NCI-H1930 (cell line): ENCODE measurements at places on chromosomes 2 and 18.
A peak's percentile ranks its signal among the peaks of the same experiment; 100 is the strongest.

- DNase-seq, result no peak
These were observed 1.7 kb upstream of the POLR2D start for GRCh38 chr2:127859712-127860085.

DNA sequence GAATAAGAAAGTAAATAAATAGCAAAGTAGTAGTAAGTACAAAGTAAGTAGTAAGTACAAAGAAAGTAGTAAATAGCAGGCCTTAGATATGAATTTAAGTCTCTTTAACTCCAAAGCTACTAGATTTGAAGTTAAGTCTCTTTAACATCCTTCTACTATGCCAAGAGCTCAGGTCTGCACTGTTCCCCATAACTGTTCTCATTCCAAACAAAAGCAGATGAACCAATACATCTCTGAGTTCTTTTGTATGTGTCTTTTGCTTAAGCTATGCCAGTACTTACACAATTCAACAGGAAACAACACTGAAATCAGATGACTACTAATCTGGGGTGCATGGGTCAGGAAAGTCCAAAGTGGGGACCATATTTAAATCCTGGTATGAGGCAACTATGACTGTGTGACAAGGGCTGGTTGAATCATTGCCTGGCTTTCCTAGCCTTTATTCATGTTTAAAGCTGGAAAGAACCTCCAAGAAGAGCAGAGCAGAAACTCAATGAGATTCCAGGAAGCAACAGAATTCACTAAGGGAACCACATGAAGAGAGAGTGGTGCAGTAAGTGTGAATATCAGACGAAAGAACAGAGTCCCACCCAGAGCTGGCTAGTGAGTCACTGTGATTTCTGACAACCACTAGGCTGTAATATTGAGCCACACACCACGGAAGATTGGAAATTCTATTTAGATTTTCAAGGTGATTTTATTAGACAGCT, 51.0 kb upstream of the CYP26B1 start:
- no peak for DNase-seq

DNA sequence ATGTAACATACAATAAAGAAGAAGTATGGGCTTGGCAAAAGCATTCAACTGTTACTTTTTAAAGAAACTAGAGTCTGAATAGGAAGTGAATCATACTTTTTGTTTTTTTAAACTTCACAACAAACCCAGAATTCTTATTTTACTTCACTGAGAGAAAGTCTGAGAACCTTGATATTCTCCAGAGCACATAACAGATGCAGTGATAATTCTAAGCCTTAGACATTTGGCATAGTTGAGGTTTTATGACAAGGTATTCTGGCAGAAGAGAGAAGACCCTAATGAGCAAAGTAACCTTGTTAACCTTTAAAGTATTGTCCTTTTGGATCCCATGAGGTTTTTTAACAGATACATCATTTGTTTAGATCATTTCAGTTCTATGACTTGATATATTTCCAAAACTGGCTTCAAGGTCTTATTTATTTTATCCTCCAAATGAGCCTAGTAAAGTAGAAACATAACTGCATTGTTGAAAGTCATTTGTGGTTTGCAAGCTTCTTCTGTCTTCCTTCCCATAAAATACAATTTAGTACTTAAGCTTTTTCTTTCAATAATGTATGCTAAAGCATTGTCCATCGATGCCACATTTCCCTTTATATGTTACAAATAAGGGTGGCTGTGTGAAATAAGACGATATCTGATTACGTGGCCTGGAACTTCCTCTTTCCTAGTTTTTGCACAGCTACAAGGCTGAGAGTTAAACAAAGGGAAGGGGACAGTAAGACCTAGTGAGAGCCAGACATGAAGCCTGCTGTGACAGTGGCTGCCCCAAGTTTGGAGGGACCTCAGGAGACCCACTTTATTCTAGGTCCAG, 86.1 kb upstream of the ITPRID2 start:
- no peak for DNase-seq

GRCh38 chr2:48829036-48829435, 73.5 kb upstream of the LHCGR start:
- no peak for DNase-seq

- DNase-seq, result no peak
These were observed 11.4 kb downstream of the RDH14 start for GRCh38 chr2:18549083-18549482.

GRCh38 chr2:2580341-2580740, 249.3 kb upstream of the MYT1L start:
- no peak for DNase-seq

DNA sequence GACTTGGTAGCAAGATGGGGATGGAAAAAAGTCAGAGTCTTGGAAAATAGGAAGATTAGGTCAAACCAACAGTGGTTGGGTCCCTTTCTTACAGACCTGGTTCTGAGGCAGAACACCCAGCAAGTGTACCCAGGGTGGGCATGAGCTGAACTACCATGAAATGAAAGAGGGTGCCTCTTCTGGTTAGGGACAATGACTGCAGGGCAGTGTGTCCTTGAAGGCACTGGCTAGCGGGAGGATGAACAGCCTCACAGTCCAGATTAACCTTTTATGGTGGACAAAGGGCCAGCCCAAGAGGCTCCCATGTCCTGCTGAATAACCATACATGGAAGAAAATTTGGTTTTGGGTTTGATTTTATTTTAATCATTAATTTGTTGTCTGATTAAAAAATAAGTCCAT, 61.8 kb upstream of the CCDC85A start:
- no peak for DNase-seq

DNA sequence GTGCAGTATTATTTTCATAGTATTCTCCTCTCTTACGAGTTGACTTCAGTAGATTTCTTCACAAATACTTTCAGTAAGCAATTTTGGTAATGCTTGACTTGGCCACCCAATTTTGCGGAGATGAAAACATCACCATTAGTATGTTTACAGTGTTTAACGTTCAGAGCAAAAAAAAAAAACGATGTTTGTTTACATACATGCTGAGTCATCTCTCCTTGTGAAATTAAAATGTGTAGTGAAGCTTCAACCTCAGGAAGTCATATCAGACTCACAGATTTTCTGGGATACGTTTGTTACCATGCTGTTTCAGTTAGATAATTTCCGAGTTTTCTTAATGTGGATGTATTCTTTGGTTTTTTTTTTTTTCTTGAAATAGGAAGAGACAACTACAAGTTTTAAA, 100.1 kb downstream of the CTNNA2 start:
- DNase-seq, result peak; percentile 2

- DNase-seq, result no peak
These were observed 81.5 kb upstream of the DAPL1 start for GRCh38 chr2:158713523-158714138.

DNA sequence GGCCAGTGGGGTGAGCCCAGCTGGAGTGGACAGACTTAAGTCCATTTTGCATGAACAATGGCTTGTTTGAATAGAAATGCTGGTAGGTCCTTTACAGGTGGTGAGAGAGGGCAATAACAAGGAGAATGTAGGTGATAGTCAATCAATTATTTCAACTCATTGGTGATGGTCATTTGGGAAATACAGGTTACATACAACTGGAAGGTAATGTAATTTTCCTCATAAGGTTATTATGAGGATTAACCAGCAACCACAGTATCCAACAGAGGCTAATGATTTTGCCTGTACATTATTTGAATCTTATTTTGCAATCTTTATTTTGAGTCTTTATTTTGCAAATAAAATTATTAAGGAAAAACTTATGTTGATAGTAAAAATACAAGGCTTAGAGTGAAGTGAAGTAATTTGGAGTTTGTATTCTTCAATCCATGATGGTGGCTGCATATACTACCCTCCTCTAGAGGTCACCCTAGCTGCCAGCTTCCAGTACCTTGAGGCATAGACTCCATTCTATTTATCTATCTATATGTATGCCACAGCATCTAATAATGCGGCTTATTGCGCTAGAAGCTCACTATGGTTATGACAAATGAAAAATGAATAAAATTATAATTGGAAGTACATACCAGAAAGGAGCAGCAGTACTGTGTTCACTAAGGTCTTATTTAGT, 20.5 kb upstream of the HNMT start:
- no peak for DNase-seq

GRCh38 chr18:55086906-55087305, 127.6 kb upstream of the CCDC68 start:
- no peak for DNase-seq

DNA sequence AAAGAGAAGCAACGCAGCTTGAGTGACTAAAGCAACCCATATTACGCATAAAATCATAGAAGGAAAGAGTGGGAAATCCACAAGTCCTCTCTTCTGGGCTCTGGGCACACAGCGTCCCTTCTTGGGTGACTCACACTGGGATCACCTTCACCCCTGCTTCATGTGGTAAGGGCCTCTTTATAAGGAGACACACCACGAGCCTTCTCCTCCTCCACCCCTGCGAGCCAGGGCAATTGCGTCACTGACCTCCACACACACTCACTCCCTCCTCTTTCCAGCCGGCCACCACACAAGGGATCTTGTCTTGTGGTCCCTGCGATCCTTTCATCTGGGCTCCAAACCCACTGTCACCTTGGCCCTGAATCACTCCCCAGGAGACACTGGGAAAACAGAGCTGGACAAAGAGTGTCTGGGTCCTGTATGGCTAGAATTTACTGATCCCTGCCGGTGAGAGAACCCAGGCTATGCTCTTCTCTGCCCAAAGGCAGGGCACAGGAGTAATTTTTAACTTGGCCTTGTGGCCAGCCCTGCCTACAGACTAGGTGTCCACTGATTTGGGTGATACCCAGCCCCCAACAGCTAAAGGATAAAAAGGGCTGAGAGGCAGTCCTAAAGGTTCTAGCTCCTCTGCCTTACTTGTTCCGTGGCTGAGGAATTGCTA, 35.3 kb downstream of the NHEJ1 start:
- no peak for DNase-seq

GRCh38 chr2:622357-622756, 54.8 kb downstream of the TMEM18 start:
- no peak for DNase-seq

GRCh38 chr18:31633392-31634330, 42.0 kb downstream of the TTR start:
- no peak for DNase-seq

DNA sequence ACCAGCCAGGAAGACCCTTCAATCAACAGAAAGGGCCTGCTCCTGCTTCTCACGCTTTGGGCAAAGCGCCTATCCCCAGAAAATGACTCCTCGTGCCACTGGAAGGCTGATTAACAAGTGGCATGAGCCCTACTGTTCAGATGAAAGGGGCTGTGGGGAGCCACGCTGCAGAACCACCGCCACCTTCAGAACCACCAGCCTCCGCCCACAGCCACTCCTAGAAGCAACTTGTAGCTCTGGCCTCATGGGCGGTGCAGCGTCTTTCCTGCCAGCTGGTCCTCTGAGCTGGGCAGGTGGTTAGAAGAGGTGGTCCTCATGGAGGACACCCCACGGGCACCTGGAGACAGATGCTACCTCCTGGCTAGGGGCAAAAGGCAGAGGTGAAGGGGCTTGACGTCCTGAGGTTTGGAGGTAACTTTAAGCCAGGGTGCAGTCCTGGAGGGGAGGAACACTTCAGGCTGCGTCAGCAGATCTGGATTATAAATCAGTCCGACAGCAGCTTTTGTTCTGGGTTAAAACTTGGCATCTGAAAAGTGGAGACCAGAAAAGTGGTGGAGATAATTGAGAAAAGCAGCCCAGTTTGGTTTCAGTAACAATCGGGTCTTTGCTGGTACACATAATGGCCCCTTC, 861 bp upstream of the SEMA4C start:
- DNase-seq, result no peak

DNA sequence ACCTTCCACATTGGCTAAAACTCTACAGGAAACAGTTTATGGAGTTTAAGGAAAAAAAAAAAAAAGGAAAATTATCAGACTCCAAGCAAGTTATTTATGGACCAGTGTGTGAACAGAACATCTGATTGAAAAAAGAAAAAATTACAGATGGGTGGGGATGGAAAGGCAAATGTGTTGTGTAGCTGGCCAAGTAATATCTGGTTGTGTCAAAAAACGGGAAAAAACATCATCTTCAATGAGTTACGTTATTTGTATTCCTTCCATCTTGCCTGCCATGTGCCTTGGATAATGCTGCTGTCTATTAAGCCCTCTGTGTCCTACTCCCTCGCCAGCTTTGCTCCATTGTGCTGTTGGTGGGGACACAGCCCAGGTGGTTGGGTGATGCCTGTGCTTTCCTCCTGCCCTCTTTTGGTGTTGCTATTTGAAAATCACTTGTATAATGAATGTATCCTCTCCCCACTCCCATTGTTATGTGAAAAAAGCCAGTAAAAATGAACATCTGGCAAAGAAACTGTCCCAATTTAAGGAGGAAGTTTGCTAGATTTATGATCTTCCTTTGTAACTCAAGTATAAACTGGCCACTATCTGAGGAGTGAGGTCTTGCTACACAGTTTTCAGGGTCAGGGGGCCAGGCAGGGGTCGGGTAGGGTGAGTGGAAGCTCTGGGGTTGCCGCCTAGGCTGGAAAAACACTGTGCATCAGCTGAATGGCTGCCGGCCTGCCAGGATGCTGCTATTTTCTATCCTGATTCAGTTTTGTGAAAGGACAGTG, 155.9 kb downstream of the FMNL2 start:
- DNase-seq, result no peak
